ENCODE measurements at places on chromosomes 4 and X.

- DNase-seq, result no peak
Observed at GRCh38 chr4:183157215-183157614, 58.2 kb downstream of the WWC2 start.

DNA sequence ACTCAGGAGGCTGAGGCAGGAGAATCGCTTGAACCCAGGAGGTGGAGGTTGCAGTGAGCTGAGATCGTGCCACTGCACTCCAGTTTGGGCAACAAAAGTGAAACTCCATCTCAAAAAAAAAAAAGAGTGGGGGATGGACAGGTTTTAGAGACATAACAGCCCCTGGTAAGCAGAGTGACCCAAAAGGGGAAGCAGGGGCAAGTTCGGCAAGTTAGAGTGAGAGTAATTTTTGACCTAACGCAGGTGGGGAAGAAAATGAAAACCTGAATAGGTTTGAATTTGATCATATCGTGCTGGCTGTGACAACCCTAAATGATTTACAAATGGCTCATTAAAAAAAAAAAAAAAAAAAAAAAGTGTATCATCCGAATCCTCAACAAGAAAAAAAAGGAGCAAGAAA, 25.7 kb upstream of the TMEM131L start:
- DNase-seq, result no peak

DNA sequence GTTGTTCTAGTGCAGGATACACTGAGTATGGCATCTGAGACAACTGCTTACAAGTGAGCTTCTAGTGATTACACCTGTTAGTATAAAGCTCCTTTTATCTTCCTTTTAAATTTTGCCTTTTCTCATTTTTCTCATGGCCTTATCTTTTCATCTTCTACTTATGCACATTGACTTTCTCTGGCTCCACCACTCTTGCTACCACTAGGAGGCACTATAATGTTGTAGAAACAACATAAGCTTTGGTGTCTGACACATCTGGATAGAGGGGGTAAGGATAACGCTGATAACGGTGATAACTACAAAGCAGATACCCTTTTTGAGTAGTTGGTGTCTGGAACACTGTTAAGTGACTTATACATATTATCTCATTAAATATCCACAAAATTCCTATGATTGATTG, 187.4 kb upstream of the TEX13C start:
- DNase-seq, result no peak

GRCh38 chr4:120491481-120491880, 424.8 kb upstream of the MAD2L1 start:
- no peak for DNase-seq

GRCh38 chr4:53702334-53703266, 111.3 kb upstream of the LNX1 start:
- DNase-seq, result no peak

GRCh38 chr4:105116616-105117319, 29.9 kb upstream of the TET2 start:
- DNase-seq, result no peak
